ENCODE measurements at places on chromosomes 4 and X.

DNA sequence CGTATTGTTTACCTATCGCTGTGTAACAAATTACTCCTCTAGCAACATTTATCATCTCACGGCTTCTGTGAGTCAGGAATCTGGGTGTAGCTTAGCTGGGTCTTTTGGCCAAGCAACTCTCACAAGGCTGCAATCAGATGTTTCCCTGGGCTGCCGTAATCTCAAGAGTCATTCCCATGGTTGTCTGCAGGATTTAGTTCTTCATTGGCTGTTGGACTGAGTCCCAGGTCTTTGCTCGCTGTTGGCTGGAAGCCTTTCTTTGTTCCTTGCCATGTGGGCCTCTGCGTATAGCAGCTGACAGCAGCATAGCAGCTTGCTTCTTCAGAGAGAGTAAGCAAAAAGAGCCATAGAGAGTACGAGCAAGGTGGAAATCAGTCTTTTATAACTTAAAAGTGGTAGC, 16.8 kb downstream of the POLR2B start:
- no peak overlapping the region for H3K4me3 ChIP-seq
- DNase-seq: no peak
- no peak overlapping the region for H3K27ac ChIP-seq

DNA sequence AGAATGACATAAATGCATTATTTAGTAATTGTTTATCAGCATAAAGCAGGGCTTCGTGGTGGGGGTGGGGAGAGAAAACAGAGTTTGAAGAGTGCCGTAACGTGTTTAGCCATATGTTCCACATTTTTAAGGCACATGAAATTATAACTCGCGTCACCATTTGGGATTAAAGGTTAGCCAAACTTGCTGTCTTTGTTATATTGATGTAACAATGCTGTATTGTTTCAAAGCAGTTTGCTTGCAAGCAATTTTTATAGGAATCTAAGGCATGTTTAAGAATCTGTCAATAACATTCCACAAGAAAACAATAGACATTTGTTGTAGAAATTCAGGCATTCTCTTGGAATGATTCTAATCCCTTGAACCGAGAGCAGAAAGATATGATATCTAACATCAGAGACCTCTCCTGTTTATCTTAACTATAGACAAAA, 78.3 kb downstream of the CLDN22 start:
- no peak overlapping the region for H3K27ac ChIP-seq
- no peaks in the 10 kb centered on the region for H3K27me3 ChIP-seq
- H3K4me1 ChIP-seq: no peaks in the 10 kb centered on the region
- H3K4me3 ChIP-seq: no peak overlapping the region
- H3K36me3 ChIP-seq: no peaks in the 10 kb centered on the region
- no peak for DNase-seq

DNA sequence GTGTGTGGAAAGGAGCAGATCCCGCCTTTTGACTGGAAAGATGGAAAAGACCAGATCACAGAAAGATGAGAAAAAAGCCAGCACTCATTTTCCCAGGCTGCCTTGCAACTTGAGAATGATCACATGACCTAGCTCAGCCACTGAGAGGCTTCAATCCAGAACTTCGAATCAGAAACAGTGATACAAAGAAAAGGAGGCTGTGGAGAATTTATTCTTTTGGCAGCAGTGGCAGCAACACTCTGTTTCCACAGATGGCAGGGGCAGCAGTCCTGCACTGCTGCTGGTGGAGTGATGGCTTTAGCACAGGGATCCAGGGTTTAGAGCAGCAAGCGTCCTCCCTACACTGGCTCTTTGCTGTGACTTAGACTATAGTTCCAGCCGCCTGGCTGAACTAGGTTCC, 77.8 kb upstream of the SH3RF1 start:
- H3K4me1 ChIP-seq: no peaks in the 10 kb centered on the region
- no peak overlapping the region for H3K27ac ChIP-seq
- no peaks in the 10 kb centered on the region for H3K36me3 ChIP-seq
- no peaks in the 10 kb centered on the region for H3K27me3 ChIP-seq
- H3K4me3 ChIP-seq: no peak overlapping the region

DNA sequence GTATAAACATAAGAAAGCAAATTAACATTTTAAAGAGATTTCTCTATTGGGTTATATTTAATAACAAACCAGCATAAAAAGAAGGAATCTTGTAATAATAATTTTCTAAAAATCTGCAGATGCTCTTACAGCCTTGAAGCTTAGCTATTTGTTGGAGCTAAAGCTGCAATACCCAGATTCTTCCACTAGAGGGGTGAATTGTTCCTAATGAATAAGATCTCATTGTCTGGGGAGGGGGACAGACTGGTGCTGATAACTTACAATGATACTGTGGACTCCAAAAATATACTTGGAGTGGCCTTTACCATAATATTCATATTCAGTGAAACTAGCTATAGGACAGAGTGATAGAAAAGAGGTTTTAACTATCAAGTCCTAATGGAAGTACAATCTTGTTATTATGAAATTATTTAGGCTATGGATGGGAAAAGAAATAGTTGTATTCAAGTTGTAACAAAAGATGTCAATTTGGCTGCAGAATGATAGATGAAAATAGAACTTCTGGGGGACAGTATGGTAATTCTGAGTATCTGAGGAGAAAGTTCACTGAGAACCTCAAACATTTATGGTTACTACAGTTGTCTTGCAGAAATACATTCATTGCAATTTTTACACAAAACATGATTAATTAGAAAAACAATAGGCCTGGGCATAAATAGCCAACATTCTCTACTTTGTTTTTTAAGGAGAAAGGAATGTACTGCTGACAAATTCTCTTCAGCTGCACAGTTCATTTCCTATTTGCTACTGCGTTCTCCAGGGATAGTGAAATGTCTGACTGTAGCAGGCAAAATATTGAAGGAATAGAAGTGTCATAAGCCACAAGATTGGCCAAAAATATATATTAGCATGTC, 443.3 kb downstream of the GBA3 start:
- H3K4me3 ChIP-seq: no peak overlapping the region
- H3K4me1 ChIP-seq: no peaks in the 10 kb centered on the region
- no peaks in the 10 kb centered on the region for H3K36me3 ChIP-seq
- no peak for DNase-seq
